ENCODE measurements at places on chromosomes 6 and 20.

GRCh38 chr20:5495026-5495425, 178.3 kb upstream of the PROKR2 start:
- no peak for DNase-seq

DNA sequence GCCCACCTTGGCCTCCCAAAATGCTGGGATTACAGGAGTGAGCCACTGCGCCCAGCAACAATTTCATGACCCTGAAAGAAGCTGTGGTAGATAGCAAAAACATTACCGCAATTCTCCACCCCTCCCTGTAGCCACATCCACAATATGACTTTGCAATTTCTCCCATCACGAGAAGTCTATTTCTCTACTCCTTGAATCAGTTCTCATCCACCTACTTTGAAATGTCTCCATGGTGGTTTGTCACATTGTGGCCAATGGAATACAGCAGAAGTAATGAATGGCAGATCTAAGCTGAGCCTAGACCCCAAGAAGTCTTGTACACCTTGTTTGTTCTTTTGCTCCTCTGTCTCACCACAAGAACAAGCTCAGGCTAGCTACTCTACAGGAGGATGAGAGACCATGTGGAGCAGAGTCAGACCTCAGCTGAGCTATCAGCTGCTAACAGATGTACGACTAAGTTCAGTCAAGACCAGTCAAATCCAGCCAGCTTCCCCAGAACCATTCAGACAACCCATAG, 6.3 kb downstream of the OXT start:
- DNase-seq, result no peak

GRCh38 chr6:18507561-18507960, 120.4 kb downstream of the RNF144B start:
- DNase-seq, result no peak

DNA sequence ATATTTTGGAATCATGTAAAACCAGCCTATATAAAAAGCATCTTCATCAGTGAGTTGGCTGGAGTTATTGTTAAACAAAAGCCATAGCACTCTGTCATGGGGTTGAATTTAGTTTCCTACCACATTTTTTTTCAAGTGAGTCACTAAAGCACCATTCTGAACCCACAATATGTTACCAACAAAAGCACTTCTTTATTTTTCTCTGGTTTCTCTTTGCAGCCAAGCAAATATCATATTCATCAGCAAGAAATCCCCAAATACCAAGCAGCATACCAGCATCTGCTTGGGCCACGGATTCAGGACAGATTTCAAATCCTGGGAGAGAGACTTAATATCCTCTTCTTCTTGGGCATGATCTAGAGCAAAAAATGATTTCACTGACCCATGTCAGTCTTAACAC, 441.4 kb downstream of the BCKDHB start:
- DNase-seq, result peak; percentile 43

- no peak for DNase-seq
These were observed 414.6 kb downstream of the CDH26 start for GRCh38 chr20:60372822-60373221.

GRCh38 chr6:26474439-26474881, 16.7 kb downstream of the BTN2A1 start:
- no peak for DNase-seq

DNA sequence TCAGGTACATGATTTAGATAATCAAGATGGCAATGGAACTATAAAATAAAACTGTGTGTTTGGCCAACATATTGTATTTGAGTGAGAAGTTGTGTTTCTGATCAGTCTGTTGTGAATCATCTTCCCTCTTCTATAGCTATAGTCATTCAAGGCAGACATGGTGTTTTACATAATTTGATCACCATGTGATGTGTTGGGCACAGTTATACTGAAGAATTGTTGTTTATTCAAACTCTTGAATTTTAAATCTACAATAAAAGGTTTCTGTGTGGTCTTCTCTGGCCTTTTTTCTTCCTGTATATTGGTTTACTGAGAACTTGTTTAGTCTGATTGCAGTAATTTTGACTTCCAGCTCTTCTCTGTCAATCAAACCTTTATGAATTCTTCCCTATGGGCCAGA, 4.4 kb downstream of the RNF182 start:
- DNase-seq, result peak; percentile 74

- no peak for DNase-seq
These were observed 211.2 kb downstream of the PHACTR1 start for GRCh38 chr6:12927746-12928145.

DNA sequence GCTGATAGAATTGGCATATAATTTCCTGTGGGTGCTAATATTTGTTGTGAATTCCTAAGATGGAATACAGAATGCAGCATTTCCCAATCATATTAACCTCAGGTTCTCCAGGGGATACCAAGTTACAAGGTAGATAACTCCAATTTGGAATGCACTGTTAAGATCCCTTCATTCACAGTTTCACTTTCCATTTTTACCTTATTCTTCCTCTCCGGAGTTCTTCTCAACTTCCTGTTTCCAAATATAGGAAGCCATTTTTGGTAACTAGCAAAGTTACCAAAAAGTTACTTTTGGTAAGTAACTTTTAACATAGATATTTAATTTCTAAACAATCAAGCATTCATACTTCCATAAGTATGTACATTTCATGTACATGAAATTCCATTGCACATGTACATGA, 63.5 kb upstream of the PHACTR2 start:
- DNase-seq, result no peak

GRCh38 chr20:39853636-39854035, 835.4 kb downstream of the MAFB start:
- no peak for DNase-seq

DNA sequence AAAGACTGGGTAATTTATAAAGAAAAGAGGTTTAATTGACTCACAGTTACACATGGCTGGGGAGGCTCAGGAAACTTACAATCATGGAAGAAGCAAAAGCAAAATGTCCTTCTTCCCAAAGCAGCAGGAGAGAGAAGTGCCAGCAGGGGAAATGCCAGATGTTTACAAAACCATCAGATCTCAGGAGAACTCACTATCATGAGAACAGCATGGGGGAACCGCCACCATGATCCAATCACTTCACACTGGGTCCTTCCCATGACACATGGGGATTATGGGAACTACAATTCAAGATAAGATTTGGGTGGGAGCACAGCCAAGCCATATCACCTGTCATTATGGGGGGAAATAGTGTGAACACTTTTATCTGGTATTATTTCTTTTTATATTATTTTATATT, 557.2 kb downstream of the EYS start:
- DNase-seq, result no peak

DNA sequence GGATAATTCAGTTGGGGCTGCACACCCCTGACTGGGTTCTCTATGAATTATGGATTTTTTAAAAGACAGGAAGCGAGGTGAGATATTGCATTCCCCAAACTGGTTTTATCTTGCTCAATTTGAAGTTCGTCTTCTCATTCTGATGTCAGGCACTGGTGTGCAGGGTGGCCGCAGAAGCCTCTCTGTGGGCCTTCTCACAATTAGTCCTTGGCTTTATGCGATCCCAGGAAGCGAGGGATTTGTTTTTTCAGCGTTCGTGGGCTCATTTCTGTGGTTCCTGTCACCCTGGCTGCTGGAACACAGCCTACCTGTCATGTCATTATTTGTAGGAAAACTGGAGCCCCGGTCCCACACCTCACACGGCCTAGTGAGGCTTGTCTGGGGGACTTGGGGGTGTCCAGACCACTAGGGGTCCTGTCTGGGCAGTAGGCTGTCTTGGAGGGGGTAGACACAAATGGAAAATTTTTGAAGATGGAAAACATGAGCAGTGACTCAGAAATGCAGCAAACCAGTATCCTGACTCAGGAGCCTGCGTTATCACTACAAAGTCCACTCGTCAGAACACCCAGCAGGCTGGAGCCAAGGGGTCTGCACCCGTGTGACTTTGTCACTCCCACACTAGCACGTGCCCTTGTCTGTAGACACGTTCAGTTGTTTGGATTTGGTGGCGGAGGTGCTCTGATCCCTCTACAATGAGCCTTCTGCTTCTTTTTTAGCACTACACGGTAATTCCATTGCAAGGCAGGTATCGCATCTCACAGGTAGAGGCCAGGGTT, 42.2 kb downstream of the GNAS-AS1 start:
- DNase-seq, result no peak

DNA sequence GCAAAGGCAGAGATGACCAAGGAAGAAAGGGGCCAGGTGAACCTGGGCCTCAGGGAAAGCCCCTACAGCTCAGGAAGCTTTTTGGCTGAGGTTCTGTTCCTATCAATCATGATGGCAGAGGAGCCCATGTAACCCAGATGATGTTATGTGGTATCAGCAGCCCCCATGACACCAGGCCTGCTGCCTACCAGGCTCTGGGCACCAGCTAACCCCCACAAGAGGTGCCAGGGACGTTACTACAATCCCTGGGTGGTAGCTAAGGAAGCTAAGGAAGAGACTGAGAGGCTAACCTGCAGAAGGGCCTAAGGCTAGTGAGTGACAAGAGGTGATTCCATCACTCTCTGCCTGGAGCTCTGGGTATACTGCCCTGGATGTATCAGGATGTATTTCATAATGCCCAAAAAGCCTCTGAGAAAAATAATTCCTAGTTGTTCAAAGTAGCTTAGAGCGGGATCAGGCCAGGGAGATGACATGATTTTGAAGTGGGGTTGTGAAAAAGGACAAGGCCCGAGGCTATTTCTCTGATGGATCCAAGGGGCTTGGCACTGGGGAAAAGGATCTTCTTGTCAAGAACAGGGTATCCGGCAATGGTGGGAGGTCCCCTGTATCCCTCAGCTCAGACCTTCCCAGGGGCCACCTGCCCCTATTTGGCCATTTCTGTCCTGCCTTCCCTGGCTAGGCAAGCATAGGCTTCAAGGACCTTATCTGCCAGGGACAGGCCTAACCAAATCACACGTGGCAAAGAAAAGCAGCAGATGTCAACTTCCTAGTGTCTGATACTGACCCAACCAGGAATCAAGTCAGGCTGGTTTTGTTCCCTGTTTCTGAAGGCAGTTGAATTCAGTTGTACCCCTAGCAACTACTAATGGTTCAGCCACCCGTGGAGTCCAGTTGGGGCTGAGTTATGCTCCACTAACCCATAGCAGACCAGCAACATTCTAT, 41.3 kb downstream of the PANK2 start:
- no peak for DNase-seq

- DNase-seq, result no peak
These were observed 40.1 kb upstream of the EEF1A1 start for GRCh38 chr6:73560853-73561407.

- DNase-seq, result peak; percentile 74
These were observed at the start of gene HLA-DOA for GRCh38 chr6:33008944-33009861. Gene HLA-DOA, minus strand, starts transcription at chr6:33009591.

DNA sequence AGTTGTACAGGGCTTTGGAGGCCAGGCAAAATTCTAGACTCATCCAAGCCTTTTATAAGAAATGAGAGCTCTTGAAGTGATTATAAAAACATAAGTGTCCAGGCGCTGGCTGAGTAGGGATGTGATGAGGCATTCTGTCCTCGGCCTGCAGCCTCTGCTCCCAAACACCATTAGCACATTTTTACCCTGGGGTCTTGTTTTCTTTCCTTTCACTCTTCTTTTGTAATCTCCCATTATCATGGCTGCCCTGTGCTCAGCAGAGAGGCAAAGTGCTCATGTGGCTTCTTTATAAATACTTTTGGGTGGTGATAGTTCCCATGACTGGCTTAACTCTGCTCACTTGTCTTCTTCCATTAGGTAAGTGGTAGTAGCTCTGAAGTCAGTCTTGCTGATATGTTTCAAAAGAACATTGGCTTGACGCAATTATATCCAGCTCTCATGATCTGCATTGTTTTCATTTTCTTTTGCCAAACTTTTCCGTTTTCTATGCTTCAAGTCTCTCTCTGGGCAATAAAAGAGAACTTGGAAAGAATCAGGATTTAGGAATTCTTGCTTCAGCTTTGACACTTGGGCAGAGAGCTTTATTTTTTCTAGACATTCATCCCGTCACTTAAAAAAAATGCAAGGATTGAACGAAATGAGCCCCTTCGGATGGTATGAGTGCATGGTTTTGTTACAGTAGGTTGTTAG, 61.1 kb downstream of the CAP2 start:
- DNase-seq, result no peak

DNA sequence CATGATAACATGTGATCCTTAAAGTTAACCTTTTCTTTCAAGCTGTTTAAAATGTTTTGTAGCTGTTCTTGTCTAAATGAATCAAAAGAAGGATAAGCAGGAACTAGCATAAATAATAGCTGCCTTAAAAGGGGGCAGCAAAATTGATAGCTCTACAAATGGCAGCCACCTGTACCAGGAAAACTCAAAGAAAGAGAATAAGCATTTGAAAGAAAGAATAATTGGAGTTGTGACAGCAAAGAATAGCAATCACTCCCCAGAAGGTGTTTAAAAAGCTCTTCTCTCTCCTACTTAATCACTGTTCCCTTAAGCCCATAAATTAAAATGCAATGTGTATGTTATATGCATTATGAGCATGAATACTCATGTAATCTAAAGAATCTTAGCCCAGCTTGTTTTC, 114.6 kb downstream of the SIM1 start:
- no peak for DNase-seq

DNA sequence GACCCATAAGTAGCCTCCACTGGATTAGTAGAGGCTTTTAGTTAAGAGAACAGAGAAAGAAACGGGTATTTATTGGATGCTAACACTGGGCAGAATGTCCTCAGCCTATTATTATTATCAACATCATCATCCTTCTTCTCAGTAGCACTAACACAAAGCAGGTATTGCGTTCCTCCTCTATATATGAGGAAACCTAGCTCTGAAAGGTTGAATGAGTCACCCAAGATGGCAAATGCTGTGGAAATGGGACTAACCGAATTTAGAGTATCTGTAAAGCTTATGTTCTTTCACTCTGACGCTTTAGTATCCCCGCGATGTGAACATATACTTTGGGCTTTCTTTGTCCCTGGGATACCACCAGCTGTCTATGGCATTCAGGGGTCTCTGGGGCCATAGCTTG, 77.0 kb downstream of the ADTRP start:
- DNase-seq, result peak; percentile 40

GRCh38 chr20:24203526-24204183, 215.1 kb upstream of the GGTLC1 start:
- DNase-seq, result no peak

- no peak for DNase-seq
These were observed 172.1 kb upstream of the RUNX2 start for GRCh38 chr6:45156075-45156474.
